ENCODE measurements at places on chromosomes 2 and 18. TPM values are rescaled to one million over a fixed set of nuclear protein-coding genes. Genes with fewer than 3 reads are reported as not detected.

Gene SOX11
- 11.9 TPM for total RNA-seq

- DNase-seq, result no peak
Measured at GRCh38 chr18:57128220-57128932, 18.5 kb upstream of the BOD1L2 start.

DNA sequence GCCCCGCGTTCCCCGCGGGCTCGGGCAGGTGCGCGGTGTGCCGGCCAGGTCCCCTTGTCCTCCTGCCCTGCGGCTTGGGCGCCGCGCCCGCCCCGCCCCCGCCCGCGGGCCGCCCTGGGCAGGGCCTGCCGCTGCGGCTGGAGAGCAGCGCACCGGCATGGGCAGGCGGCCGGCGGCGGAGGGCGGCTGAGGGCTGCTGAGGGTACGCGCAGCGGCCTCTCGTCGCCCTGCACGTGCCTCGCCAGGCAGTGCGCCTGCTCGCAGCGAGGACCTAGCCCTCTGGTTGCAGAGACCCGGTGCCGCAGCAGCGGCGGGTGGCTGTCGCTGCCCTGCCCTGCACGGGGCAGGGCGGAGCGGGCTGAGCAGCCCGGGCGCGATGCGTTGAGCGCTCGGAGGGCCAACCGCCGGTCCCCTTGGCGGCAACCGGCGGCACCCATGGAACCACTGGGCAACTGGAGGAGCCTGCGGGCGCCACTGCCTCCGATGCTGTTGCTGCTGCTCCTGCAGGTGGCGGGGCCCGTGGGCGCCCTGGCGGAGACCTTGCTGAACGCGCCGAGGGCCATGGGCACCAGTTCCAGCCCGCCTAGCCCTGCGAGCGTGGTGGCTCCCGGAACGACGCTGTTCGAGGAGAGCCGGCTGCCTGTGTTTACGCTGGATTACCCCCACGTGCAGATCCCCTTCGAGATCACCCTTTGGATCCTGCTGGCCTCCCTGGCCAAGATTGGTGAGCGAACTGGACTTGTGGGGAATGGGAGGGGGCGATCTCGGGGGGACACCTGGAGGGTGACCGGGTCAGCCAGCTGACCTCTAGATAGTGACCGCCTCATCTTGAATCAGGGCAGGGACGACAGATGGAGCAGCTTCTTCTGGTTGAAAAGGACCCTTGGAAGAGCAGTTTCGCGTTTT is at the start of gene SLC9A2:
Gene SLC9A2, plus strand, starts transcription at position 140 of the 906 bp plus-strand sequence. Its CDS starts 296 bp downstream, at position 436.
- no peak for DNase-seq

- DNase-seq, result no peak
Measured at GRCh38 chr2:48445091-48445725, 84.7 kb upstream of the STON1 start.

Gene FAM110C
- total RNA-seq, result not detected

DNA sequence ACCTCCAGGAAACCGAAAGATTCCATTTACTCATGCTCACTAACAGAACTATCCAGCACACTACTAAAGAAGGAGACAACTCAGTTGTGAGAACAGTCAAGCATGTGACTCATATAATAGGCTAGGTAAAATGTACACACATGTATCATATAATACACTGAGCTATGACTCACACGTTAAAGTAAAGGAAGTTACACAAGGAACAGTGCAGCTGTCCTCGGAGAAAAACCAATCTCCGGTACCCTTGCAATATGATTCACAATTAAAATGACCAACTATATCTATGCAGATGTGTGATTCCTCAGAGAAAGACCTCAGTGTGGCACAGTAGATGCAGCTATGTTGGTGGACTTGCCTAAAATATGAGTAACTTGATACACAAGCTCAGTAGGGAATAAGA is 76.5 kb downstream of the STRN start:
- DNase-seq, result peak; percentile 92

Gene CNGA3
- total RNA-seq, result not detected

- no peak for DNase-seq
Measured at GRCh38 chr2:63791387-63791786, 50.3 kb upstream of the UGP2 start.

- DNase-seq, result peak; percentile 73
Measured at GRCh38 chr2:181953881-181954537, 31.6 kb upstream of the PPP1R1C start.

DNA sequence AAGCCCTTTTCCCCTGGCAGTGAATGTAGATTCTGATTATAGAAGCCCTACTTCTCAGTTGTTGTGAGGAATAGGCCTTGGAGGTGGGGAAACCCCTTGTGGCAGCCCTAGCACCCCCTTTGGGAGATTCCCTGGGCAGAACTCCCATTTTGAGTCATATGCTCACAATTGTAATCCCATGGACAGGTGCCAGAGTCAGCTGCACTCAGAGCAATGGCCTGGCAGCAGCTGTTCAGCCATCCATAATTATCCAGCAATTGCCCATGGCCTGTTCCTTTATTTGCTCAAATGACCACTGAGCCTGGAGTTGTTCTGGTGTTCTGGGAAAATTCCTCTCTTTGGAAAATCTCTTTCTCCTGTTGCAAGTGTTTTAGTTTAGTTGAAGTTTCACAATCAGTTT is 71.7 kb downstream of the PTRHD1 start:
- peak; percentile 84 for DNase-seq

Data from A172 (cell line).